SK-N-SH treated with all-trans-retinoic acid at 6 μM for 48 hours (cell line): ENCODE measurements at places on chromosomes 1 and 21.

DNA sequence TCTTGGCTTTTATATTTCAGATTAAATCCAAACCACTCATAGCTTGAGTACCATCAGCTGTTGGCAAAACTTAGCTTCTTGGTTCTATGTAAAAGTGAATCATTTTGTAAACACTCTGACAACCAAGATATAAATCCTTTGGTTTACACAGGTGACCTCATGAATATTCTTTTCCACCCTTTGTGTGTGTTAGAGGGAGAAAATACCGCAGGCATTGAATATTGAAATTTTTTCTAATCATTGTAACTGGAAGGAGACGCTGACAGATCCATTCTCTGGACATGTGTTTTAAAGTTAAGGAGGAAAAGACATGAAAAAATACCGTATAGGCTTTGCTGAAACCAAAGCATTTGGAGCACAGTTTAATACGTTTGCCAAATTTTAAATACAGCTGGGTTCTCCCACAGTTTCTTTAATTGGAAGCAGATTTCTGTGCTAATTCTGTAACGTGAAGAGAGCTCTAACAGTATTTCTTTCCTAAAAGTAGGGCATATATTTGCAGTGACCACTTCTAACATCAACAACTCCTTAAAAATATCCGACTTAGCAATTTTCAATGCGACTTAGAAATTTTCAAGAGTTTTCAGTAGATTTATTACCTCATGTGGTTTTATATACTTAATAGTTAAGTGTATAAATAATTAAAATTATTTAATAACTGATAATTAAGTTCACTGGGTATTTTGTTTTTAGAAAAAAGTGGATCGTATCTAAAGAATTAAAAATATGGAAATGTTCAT lies 388.2 kb downstream of the USP25 start:
- no peak for ATAC-seq

- no peak for ATAC-seq
Measured at GRCh38 chr1:206075786-206076755, 23.1 kb downstream of the RHEX start.

DNA sequence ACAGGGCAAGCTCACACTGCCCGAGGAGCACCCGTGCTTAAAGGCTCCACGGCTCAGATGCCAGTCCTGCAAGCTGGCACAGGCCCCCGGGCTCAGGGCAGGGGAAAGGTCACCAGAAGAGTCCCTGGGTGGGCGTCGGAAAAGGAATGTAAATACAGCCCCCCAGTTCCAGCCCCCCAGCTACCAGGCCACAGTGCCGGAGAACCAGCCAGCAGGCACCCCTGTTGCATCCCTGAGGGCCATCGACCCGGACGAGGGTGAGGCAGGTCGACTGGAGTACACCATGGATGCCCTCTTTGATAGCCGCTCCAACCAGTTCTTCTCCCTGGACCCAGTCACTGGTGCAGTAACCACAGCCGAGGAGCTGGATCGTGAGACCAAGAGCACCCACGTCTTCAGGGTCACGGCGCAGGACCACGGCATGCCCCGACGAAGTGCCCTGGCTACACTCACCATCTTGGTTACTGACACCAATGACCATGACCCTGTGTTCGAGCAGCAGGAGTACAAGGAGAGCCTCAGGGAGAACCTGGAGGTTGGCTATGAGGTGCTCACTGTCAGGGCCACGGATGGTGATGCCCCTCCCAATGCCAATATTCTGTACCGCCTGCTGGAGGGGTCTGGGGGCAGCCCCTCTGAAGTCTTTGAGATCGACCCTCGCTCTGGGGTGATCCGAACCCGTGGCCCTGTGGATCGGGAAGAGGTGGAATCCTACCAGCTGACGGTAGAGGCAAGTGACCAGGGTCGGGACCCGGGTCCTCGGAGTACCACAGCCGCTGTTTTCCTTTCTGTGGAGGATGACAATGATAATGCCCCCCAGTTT lies 1.3 kb downstream of the CELSR2 start:
- ATAC-seq = no peak

DNA sequence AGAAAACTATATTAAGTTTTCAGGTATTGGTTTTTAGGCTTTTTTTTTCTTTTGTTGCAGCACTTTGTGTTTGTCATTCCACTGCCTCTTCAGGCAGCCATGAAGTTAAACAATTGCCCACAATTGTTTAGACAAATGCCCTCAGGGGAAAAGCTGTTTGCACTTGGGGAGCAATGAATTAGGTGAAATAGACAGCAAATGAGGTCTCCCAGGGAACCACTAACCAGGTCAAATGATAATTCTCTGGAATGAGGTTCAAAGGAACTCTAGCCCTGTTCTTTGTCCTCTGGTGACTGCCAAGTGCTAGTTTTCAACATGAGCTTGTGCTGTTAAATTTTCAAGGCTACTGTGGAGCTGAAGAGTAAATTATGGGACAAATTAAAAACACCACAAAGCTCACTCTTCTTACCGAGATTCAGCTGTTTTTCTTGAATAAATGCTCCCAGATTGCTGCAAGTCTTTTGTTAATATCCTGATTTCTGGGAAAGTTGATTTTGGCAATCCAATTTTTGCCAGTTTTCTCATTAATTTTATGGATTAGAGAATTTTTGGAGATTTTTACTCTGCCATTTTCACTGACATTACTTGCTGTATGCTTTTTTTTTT lies 15.1 kb upstream of the MAB21L3 start:
- ATAC-seq = no peak

- ATAC-seq = no peak
Measured at GRCh38 chr1:39872698-39873097, 10.6 kb downstream of the TRIT1 start.

GRCh38 chr1:235105051-235106043 lies 23.3 kb downstream of the TOMM20 start:
- peak; percentile 16 for ATAC-seq

DNA sequence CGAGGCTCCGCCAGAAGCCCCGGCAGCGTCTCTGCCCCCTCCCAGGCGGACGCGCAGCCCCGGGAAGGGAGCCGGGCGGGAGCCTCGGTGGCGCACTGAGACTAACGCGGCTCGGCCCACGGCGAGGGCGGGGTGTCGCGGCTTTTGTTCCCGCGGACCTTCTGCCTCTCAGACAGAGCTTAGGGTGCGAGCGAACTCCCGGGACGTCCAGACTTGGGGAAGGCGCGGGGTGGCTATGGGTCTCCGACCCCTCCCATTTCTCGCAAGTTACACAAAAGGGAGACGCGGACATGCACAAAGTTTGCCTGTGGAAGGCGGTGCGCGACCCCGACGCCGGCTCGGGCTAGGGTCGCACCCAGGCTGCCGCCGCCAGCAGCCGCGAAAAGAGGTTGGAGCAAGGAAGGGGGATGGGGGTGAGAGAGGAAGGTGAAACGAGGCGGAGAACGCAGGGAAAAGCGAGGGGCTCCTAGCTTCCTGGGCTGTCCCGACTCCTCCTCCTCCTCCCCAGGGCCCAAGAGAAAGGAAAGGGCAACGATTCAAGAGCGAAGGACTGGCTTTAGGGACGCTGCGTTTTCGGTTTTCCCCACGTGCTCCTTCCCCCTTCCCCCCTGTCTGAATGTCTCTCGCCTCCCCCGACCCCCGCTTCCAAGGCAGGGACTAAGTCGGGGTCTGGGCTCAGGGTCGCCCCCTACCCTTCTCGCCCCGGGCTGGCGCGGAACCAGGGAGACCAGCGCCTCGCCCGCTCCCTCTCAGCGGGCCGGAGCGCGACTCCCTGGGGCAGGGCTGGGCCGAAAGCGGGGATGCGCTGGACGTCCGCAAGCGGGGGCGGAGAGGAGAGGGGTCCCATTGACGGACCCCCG lies 729 bp downstream of the APP start:
- ATAC-seq = peak; percentile 73

DNA sequence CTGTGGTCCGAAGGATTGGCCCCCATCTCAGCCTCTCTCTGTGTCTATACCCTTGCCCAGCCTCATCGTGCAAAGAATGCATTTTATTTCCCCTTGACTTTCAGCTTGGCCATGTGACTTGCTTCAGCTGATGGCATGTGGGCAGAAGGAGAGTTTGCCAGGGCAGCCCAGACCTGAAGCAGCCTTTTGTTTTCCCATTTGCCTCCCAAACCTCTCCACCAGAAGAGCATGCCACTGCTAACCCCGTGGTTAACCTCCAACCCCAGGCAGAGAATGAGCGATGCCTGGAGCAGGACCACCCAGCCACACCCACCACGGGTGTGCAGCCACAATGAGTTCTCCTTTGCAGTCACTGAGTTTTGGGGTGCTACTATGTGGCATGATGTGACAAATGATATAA lies 136.4 kb downstream of the SETD4 start:
- no peak for ATAC-seq

GRCh38 chr1:16989676-16990391 lies 9.4 kb upstream of the MFAP2 start:
- no peak for ATAC-seq

- peak; percentile 82 for ATAC-seq
Measured at GRCh38 chr1:38489844-38490270, 369.7 kb downstream of the RRAGC start.

DNA sequence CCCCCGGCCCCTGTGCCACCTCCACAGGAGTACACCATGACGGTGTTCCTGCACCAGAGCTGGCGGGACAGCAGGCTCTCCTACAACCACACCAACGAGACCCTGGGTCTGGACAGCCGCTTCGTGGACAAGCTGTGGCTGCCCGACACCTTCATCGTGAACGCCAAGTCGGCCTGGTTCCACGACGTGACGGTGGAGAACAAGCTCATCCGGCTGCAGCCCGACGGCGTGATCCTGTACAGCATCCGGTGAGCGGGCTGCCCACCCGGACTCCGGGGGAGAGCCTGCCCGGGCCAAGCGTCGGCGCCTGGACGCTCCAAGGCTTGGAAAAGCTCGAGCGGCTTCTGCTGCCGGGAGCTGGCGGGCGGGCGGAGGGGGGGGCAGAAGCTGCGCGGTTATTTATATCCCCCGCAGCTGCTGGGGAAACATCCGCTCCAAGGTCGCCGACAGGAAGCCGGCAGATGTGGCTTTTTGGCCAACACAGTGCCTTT lies 6.4 kb downstream of the GABRD start:
- ATAC-seq = no peak

DNA sequence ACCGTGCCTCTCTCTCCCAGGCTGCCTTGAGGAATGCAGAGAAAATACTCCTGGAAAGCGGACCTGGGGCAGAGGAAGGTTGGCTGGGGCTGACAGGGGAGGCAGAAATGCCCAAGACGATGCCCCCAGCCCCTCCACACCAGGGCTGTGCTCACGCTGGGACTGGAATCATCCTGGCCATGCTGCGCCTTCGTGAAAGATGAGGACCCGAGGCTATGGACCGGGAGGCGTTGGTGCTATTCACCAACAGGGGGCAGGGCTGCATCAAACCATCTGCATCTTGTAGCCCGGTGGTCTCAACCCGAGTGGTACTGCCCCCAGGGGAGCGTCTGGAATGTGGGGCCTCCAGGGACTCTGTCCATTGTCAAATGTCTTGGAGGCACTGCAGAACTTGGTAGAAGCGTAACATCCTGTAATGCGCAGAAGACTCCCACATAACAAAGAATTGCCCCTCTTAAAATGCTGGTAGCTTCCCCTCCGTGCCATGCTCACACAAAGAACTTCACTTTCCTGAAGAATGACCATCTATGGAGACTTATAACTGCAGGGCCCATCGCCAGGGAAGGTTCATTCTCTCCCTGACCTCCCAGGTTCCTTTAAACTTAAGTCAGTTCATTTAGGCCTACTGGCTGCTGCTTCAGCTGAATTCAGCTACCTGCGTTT lies 251.2 kb downstream of the RRAGC start:
- ATAC-seq = peak; percentile 68

- ATAC-seq = no peak
Measured at GRCh38 chr1:114289306-114289705, 135.6 kb upstream of the SYT6 start.

- no peak for ATAC-seq
Measured at GRCh38 chr1:38151399-38151798, 104.8 kb upstream of the POU3F1 start.

DNA sequence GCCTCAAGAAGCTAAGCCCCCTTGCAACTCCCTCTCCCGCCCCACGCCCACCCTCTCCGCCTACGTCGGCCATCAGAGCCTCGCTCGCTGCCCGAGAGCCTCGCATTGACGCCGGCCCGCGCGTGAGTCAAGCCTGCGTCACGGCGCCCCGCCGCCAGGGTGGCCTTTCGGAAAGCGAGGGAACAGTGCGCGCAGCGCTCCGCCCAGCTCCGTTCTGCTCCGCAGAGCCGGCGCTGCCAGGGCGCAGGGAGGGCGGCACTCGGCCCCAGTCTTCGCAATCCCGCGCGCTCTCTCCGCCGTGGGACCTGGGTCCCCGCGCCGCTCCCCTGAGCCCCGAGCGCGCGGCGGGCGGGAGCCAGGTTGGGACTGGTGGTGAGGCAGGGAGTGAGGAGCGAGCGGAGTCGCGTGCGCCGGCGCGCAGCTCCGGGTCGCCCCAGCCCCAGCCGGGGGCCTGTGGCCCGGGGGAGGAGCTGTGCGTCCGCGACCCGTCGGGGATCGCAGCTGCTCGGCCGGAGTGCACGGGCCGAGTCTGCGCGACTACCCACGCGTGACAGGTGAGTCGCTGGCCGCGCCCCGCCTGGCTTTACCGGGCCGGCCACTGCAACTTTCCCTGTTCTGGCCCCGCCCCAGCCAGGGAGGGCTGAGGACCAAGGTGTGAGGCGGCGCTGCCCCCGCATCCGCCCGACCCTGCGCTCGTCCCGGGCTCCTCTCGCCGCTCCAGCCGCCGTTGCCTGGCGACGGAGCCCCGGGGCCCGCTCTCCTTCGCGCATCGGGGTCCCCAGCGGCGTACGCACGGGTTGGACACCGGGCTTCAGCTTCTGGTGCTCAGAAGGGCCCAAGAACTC lies at the start of gene SLC6A17:
Gene SLC6A17, plus strand, starts transcription at position 165 of the 845 bp plus-strand sequence. CDS start 16,436 bp downstream, outside the sequence.
- ATAC-seq = peak; percentile 92

DNA sequence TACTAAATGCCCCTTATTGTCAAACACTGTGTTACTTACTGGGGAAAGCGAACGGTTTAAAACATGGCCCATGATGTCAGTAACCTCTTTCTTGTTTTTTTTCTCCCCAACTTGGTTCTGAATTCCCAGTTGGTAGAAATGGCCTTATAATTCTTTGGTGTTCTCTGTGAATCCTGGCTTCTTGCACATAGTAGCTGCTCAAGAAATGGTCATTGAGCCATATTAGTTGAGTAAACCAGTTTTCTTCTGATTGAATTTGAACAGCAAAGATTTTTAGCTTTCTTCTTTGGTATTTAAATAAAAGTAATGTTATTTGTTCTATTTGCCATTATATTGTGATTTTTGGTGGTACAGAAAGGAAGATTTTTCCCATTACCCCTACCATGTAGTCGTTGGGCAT lies 87.3 kb downstream of the NFIA start:
- no peak for ATAC-seq

DNA sequence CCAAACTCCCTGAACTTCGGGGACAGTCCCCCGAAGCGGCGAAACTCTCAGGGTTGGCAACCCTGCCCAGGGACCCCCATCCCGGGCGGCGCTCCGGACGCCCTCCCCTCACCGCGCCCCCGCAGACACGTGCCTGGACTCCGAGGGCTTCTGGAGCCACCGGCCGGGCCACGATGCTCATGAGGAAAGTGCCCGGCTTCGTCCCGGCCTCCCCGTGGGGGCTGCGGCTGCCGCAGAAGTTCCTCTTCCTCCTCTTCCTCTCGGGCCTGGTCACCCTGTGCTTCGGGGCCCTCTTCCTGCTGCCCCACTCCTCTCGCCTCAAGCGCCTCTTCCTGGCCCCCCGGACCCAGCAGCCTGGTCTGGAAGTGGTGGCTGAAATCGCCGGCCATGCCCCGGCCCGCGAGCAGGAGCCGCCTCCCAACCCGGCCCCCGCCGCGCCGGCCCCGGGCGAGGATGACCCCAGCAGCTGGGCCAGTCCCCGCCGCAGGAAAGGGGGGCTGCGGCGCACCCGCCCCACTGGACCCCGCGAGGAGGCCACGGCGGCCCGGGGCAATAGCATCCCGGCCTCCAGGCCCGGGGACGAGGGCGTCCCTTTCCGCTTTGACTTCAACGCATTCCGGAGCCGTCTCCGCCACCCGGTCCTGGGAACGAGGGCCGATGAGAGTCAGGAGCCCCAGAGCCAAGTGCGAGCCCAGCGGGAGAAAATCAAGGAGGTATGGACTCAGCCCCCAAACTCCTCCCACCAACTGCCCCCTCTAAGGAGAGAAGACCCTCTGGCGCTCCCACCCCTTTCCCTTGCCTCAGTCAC lies 1.2 kb downstream of the MAN1C1 start:
- no peak for ATAC-seq
